ENCODE measurements at places on chromosomes 1 and 21.
A peak's percentile ranks its signal among the peaks of the same experiment; 100 is the strongest.

DNA sequence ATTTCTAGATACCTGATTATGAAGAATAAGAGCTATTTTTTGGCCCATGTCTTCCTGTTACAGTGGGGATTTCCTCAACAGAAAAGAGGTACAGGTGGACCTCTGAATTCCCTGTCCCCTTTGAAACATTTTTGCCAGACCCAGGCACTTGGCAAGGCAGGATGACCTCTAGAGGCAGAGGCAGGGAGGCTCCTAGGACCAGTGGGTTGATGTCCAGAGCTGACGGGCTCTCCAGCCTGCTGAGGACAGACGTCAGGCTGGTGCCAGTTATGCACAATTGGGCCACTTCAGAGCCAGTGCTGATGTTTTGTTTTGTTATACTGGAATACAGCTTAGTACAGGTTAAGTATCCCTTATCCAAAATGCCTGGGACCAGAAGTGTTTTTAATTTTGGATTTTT, 18.5 kb upstream of the A3GALT2 start:
- peak; percentile 54 for DNase-seq

- DNase-seq: no peak
Measured at GRCh38 chr1:228471762-228472398, 15.3 kb upstream of the RNF187 start.

- peak; percentile 81 for DNase-seq
Measured at GRCh38 chr1:48817505-48818114, 40.9 kb upstream of the BEND5 start.

DNA sequence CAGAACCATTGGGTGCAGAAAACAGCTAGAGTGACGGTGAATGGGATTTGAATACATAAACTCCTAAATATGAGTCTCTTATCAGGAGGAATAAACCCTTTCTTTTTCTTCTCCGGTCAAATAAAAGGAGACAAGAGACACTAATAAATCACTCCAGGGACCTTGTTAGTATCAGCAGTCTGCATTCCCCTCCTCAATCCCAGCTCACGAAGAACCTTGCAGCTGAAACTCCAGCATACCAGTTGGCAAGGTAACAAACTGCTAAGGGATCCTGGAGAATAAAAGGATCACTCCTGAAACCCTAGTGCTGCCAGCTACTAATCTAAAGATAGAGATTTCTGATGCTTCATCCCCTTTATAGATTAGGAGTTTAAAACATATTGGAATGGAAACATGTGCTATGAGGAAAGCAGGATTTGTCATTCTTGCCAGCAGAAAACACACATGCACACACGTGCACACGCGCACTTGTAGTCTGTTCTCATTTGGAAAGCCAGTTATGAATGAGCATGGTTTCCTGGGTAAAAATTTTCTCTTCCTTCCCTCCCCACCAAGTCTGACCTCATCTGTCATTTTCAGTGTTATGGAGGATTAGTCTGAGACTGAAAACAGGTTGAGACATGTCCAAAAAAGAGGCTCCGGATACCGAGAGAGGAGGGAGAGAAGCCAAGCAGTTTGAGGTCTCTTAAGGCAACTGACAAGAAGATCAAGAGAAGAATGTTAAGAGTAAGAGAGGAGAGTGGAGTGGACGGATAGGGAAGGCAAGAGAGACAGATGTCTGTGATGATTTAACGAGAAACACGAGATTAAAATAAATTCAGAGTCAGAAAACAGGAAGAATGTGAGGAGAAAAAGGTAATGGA, 10.9 kb downstream of the IER5 start:
- peak; percentile 25 for DNase-seq

DNA sequence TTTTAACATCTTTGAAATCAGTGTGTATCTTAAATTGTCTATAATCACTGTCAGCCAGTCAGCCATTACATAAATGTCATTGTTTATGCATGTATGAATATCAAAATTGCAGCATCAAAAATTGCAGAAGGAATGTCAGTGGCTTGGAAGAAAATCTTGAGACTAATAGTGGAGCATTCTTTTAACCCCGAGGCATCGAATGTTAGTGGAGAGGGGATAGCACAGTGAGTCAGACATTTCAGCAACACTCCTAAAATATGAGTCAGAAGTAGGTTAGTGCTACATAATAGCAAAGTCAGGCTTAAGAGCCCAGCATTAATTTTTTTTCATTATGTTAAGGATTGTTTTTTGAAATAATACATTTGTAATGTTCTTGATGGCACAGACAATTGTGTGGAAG, 45.5 kb downstream of the SNRPE start:
- DNase-seq: no peak

DNA sequence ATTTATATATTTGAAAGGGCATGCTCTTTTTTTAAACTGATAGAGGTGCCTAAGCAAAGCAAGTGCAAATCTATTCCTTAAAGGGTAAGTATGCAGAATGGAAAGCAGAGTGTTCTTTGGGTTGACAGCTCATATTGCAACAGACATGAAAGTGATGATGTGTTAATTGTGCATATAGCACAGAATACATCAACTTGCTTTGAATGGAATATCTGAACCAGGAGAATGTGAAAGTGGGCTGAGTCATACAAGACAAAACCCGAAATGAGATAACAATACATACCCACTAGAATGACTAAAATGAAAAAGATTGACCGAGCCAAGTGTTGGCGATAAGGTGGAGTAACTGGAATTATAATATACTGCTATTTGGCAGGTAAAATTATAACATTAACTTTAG, 4.3 kb downstream of the CR1 start:
- no peak for DNase-seq

GRCh38 chr1:155207806-155208540, at the start of gene THBS3:
Gene THBS3 (minus strand): TSS chr1:155207897. CDS start chr1:155207876, 21 bp downstream.
- peak; percentile 91 for DNase-seq

GRCh38 chr1:203858055-203858454, 3.3 kb upstream of the SNRPE start:
- no peak for DNase-seq

DNA sequence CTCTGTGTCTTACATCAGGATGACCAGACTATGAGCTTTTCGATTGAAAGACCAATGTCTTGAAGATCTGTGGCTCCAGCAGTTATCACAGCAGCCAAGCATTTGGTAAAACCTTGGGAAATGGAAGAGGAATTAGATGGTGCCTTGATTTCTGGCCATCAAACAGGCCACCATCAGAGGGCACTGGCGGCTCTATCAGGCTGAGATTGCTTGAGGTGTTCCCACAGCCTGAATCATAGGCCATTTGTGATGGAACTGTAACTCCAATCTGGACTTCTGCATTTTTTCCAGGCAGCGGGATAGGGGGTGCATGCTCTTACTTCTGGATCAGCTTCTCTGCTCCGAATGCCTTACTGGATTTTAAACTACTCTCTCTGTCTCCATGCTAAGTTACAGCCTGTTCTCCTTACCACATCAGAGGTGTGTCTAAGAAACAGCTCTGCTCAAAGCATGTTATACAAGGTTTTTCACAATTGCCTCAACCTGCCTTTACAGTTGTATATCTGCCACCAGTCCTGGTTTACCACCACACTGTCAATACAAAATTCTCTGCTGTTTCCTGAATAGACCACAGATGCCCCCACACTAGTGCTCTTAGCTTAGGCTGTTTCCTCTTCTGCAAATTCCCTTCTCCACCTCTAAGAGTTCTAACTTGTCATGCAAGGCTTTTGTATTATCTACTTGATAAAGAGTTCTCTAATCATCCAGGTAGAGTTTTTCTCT, 180.9 kb downstream of the PTGER3 start:
- DNase-seq: no peak

GRCh38 chr1:221032637-221033280, 153.5 kb downstream of the HLX start:
- no peak for DNase-seq

DNA sequence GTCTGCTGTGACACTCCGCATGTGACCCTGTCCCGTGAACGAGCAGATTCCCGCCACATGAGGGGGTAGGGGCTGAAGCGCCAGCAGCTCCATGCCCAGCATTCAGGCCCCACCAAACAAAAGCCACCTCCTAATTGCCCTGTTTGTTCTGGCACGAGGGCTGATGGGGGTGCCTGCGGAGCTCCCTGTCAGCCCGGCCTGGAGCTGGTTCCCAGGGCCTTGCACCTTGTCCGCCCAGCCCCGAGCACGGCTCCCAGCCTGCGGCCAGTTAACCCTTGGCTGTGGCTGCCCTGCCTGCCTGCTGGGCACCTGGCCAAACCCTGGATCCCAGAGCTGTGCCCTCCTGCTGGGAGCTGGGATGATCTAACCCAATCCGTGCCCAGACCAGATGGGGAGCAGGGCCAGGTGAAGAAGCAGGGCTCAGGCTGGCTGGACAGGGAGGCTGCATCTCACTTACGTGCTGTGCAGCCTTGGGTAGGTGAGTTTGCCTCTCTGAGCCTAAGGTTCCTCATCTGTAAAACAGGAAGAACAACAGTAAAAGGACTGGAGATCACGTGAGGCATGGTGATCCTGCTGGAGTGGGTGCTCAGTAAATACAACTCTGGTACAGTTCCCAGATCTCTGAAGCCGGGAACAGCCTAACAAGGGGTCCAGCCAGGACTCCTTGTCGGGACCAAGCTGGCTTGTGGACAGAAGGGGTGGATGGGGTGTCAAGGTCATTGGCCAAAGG, 110.9 kb upstream of the IFFO2 start:
- DNase-seq: no peak

GRCh38 chr1:208077232-208078075, 166.5 kb upstream of the CD34 start:
- DNase-seq: no peak

DNA sequence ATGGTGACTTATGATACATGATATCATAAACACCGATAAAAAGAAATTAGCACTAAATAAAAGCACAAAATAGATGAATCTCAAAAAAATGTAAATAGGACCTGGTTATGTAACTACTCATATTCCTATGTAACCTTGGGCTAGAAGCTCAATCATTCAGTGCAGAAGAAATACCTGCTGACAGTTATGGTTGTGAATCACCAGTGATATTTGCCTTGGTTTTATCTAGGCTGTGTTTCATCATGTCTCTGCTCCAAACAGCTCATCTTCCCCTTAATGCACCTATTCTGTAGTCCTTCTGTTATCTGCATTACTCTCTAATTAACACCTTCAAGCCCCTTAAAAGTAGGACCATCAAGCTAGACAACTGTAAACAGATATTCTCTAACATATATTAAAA, 16.3 kb upstream of the PIGC start:
- DNase-seq: no peak

- DNase-seq: peak; percentile 38
Measured at GRCh38 chr1:224644553-224645154, 28.5 kb downstream of the CNIH3 start.

DNA sequence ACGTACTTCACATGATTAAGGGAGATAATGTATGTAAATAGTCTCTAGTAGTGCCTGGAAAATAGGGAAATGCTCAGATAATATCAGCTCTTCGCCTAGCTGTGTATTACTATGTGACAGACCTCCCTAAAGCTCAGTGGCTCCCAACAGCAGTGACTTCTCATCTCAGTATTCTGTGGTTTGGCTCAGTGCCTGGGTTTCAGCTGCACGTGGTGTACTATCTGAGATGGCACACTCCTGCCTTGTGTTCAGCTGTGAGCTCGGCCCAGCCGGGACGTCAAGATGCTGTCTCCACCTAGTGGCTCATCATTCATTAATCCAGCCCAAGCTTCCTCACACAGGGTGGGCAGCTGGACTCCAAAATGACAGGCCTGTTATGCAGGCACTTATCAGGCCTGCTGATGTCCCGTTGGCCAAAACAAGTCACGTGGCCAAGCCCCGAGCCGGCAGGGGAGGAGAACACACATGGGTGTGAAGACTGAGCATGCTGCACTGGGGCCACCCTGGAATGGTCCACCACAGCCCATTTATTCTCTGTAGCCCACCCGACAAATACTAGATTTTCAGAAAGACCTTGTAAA, 17.8 kb downstream of the SLFNL1 start:
- DNase-seq: peak; percentile 43

DNA sequence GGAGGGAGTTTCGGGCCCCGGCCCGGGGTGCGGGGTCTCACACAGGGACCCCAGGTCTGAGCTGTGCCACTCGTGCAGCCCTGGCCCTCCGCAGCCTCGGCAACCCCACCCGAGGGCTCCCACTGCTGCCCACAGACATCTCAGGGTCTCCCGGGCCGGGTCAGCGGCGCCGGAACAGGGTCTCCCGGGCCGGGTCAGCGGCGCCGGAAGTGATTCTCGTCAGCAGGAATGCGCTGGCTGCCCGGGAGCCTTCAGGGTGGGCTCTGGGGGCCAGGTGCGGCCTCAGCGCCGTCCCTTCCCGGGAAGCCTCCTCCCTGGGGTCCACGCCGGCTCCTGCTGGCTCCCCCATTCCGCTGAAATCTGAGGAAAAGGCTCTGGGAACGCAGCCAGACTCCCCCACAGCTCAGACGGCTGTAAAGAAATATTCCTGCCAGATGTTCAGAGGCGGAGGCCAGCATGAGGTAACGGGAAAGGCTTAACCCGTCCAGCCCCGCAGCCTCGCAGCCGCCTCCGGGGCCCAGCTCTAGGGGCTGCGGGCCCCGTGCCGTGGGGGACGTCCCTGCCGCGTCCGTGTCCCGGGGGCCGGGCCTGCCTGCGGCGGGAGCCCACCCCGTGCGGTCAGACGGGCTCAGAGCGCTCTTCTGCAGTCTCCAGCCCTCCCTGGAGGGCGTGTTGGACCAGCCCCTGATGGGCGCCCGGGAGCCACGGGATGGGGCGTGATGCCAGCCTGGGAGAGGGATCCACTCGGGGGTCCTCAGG, 8.7 kb upstream of the COL6A1 start:
- peak; percentile 41 for DNase-seq

- DNase-seq: no peak
Measured at GRCh38 chr1:101463195-101463594, 226.4 kb downstream of the S1PR1 start.

DNA sequence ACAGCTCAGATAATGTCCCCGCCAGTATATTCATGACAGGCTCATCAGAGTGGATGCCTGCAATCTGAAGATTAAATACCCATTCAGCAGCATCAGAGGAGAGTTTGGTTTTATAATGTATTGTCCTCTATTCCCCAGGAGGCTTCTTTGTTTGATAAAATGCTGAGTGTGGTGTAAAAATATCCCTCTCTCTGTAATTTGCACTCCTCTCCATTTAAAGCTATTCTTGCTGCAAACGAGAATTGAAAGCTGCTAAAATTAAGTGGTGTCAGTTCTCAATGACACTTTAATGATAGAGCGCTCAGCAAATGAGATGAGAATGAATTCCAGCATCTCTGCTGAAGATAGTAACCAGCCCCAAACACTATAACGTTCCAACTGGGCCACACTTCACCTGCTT, 205.7 kb upstream of the RRP15 start:
- DNase-seq: no peak

DNA sequence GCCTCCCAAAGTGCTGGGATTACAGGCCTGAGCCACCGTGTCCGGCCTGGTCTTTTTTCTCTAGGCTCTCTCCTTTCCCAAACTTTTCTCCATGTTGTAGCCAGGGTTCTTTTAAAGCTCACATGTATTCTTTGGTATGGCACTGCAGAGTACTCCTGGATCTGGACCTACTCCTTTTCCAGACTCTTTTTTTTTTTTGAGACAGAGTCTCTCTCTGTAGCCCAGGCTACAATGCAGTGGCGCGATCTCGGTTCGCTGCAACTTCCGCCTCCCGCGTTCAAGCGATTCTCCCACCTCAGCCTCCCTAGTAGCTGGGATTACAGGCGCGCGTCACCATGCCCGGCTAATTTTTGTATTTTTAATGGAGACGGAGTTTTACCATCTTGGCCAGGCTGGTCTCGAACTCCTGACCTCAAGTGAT, 602 bp upstream of the MED18 start:
- DNase-seq: no peak

GRCh38 chr1:145975216-145975615, 10.7 kb downstream of the POLR3GL start:
- no peak for DNase-seq
